ENCODE measurements at places on chromosomes 7 and 10.

DNA sequence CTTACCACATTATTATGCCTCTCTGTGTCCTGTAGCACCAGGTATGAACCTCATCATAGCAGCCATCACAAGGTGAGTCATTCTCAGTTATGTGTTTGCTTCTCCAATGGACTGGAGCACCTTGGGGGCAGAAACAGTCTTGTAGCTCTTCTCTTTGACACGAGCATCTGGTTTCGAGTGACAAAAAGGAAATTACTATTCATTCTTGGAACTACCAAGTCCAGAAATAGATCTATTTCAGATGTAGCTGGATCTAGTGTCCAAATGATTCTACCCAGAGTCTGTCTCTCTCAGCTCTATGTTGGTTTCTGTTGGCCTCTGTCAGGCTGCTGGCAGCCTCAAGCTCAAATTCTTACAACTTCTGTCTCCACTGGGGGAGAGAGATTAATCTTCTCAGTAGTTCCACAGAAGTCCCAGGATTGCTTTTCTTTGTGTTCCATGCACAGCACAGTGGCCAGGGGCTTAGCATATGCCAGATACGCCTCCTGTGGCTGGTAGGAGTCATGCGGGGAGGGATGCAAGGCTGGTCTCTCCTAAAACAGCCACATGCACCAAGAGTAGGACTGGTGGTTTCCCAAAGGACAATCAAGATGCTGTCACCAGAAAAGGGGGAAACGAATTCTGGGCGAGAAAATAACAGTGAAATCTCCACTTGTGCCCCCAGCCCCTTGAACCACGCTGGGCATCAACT, 37.2 kb upstream of the PAPSS2 start:
- peak; percentile 16 for DNase-seq

- DNase-seq: no peak
These were observed 2.5 kb upstream of the KEL start for GRCh38 chr7:142964502-142965246.

- DNase-seq: no peak
These were observed 142.6 kb upstream of the SORCS3 start for GRCh38 chr10:104498347-104499081.

GRCh38 chr10:7388602-7389001, 22.2 kb downstream of the SFMBT2 start:
- DNase-seq: peak; percentile 37

Data from activated CD4-positive, alpha-beta T cell treated with anti-CD3 and anti-CD28 coated beads, Interleukin-10, Interleukin-2, amounts not matched to agents 100 ng/mL and 50 ng/mL, durations not matched to agents 16 hours and 8 hours (primary cell).